ENCODE measurements at places on chromosomes 3 and 15.

DNA sequence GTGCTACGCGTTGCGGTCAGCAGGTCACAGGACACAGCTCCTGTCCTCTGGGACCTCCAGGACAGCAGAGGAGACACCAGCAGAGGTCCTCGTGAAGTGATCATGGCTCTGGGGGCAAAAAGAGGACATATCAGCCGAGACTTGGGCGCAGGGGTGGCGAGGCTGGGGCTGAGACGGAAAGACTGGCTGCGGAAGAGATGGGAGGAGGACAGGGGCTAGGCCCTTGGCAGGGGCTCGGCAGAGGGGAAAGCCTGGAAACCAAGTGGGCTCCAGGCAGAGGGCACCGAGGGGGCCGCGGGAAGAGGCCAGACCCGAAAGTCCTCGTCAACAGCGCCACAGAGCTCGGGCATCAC is 4.9 kb upstream of the CFAP100 start:
- no peak for DNase-seq

DNA sequence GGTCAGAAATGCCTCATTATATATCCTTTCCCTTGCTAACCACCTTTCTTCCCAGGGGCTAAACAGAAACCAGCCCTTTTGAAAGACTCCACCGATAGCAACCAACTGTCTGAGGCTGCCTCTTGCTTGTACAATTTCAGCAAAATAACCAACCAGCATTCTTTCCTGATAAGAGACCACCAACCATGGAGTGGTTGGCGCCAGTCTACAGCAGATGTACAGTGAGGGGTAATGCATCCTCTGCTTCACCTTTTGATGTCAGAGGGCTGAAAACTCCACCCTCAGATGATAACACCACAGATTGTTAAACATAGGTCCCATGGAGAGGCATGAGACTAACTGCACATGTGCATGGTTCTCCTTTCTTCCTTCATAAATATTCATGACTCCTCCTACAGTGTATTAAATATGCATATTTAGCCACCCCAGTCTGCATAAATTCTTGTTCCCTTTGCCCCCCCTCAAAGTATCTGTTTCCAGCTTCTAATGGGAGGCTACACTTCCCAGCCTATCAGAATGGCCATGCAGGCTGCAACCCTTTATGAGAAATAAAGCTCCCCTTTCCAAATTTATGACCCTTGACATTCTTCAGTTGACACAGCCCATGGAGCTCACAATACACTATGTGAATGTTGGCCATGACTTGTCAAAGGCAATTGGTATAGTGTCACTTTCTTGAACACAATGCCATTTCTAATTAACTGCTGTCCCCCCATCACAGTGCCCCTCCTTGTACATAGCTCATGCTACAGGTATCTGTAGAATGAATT is 48.3 kb downstream of the GABRB3 start:
- DNase-seq = no peak

GRCh38 chr3:186236357-186237020 is 125.5 kb downstream of the DGKG start:
- no peak for DNase-seq

DNA sequence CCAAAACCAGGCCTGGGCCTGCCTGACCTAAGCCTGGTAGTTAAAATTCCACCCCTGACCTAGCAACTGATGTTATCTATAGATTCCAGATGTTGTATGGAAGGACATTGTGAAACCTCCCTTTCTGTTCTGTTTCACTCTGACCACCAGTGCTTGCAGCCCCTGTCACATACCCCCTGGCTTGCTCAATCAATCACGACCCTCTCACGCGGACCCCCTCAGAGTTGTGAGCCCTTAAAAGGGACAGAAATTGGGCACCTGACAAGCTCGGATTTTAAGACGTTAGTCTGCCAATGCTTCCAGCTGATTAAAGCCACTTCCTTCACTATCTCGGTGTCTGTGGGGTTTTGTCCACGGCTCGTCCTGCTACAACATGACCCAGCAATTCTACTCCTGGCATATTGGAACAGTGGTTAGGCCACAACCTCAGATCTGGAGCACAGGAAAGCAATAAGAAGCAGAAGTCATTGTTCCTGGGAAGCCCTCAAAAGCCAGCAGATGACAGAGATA is 36.7 kb upstream of the LHFPL4 start:
- no peak for DNase-seq

- no peak for DNase-seq
Observed at GRCh38 chr15:64813075-64813474, 12.4 kb downstream of the PIF1 start.

DNA sequence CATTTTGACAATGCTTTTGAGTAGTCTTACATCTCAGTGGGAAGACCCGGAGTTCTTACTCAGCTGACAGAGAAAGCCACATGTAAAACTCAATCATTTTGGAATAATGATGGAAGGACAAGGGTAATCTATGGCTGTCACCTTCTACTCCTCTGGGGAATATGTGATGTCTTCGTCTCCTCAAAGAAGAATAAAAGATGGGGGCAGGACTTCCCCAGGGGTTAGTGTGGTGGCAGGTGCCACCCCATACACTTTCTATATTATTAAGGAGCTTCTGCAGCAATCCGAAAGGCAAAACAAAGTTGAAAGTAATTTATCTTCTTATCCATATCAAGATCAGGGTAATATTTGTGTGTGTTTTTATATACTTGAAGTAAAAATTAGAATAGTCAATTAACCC is 180.4 kb upstream of the TOPAZ1 start:
- no peak for DNase-seq

GRCh38 chr3:170436697-170437096 is 18.0 kb downstream of the CLDN11 start:
- DNase-seq = no peak

- DNase-seq = no peak
Observed at GRCh38 chr3:4359805-4360502, 56.8 kb downstream of the SETMAR start.

DNA sequence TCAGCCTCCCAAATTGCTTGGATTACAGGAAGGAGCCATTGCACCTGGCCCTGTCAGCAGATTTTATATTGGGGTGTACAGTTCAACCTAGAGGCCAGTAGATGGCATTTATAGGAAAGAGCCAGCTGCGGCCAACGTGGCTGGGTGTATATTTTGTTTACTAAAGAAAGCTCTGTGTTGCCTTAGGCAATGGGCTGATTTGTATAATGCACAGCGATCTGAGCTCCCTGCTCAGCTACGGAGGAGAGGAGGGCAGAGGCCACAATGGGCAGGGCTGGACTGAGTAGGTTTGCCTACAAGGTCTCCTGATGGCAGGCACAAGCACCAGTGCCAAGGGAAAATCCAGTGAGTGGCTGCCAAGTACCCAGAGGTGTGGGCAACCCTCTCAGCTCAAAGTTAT is 282.4 kb downstream of the ARPP21 start:
- no peak for DNase-seq

Data from stimulated activated CD8-positive, alpha-beta memory T cell treated with anti-CD3 and anti-CD28 coated beads, Interleukin-7, amount 100 ng/mL, for 48 hours (primary cell).